Hematopoietic multipotent progenitor cell treated with erythropoietin and hydrocortisone succinate and interleukin-3 and kit ligand, for 6 days (in vitro differentiated cells): ENCODE measurements at places on chromosomes 7 and 10.
A peak's percentile ranks its signal among the peaks of the same experiment; 100 is the strongest.

DNA sequence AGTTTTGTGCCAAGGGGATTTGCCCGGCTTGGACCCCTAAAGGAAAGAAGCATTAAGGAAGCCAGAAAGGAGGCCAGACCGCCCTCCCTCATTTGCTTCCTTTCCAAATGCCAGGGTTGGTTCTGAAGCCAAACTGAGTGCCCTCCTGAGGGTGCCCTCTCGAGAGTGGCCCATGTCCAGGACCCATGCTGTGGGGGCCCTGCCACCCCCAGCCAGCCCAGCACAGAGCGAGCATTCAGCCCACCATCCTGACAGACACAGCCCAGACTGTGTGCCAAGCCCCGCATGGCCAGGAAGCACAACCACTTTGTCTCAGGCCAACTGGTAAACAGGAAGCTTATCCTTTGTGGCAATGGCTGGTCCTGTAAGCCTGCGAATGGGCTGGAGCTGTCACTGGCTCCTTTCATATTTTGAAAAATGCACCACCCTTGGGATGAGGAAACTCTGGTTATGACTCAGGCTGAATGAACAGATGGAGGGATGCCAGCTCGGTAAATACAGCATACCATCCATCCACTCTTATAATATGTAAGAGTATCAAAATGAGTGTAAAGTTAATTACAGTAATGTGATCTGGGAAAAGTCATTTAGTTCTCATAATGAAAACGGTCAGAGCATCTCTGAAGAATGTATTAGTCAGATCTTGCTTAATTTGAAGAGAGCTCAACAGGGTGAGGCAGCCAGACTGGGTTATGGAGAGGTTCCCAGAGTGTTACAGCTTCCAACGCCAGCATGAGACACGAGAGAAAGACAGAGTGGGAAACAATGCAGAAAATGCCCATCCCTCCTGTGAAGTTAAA, 65.0 kb downstream of the STK17A start:
- DNase-seq, result peak; percentile 45

- no peak for DNase-seq
Measured at GRCh38 chr10:18429335-18429734, 222.1 kb downstream of the NSUN6 start.

GRCh38 chr10:60114765-60115586, 208.6 kb upstream of the CCDC6 start:
- DNase-seq, result peak; percentile 76

GRCh38 chr7:134850066-134850465, 70.6 kb downstream of the CALD1 start:
- DNase-seq, result no peak

DNA sequence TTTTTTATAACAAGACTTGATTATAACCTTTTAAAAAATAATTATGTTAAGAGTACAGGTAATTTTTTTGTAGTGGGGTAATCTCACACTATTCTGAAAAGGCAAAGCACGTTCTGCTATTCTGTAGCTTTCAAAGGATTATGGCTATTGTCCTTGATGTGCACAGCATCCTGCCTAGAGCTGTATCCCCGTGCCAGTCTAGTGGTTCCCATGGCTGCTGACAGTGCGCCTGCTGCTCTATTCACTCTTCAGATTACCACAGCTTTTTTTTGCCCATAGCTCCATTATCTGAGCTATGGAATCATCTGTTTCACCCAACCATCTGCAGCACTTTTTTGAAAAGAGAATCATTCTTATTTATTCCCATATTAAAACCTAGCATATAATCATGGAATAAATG, 723.4 kb downstream of the PHTF2 start:
- no peak for DNase-seq

GRCh38 chr7:83161186-83161585, 1.5 kb downstream of the PCLO start:
- peak; percentile 4 for DNase-seq

DNA sequence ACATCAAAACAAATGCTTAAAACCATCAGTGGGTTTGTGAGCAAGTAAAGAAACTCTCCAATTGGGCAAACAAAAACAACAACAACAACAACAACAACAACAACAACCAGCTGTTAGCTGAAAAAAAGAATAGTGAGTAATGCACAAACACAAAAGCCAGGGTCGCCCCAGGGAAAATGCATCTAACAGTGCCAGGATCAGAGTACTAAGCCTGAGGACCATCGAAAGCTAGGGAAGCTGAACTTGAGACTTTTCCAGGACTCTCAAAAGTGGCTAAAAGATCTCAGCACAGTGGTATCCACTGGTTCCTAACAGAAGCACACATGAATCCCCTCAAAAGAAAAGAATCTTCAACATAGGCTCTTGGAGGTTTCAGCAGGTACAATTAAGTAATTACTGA, 83.3 kb downstream of the CPXM2 start:
- no peak for DNase-seq

DNA sequence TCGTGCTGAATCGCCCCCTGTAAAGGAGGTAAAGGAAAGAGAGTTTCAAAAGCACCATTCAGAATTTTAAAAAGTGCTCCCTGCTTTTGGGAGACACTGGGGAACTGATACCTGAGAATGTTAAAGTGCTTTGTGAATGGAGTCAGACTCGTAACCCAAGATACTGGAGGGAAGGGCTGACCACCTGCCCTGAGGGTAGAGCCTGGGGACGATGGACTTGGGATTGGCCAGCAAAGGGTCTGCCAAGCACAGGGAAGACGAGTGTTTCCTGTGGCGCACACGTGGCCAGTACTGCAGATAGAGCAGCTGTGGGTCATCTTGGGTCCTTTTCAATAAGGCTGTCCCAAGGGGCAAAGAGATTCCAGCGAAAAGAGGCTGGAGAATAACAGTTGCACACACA, 1284.1 kb upstream of the AUTS2 start:
- no peak for DNase-seq

DNA sequence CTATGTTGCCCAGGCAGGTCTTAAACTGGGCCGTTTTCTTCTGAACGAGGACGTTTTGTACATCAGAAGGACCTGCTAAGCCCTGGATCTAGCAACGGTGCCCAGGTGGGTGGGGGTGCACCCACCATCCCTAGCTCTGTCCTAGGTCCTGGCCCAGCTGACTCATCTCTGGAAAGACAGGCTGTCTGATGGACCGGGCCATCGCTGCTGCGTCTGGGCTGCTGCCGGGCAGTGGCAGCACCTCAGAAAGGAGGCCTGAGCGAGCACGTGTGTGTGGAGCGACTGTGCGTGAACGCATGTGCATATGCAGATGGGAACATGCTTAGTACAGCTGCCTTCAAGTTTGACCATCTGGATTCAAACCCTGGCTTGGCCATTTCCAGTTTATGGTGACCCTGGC, 7.3 kb upstream of the ELFN1 start:
- DNase-seq, result no peak

DNA sequence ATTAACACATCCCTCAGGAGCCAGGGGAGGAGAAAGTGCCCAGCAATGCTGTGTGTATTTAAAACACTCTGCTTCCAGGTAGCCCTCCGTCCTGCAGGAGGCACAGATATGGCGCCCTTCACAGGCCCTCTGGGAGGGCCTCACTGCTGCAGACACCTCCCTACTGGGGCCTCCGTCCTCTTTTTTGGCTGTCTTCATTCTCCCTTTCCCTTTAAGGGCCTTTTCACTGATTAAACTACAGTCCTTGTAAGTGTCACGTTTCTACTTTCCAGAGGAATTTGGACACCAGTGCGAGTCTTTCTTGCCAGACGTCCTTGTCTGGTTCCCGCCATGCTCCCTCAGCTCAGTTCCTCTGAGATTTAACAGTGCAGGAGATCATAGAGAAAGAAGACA, 39.7 kb upstream of the MKRN1 start:
- DNase-seq, result no peak

DNA sequence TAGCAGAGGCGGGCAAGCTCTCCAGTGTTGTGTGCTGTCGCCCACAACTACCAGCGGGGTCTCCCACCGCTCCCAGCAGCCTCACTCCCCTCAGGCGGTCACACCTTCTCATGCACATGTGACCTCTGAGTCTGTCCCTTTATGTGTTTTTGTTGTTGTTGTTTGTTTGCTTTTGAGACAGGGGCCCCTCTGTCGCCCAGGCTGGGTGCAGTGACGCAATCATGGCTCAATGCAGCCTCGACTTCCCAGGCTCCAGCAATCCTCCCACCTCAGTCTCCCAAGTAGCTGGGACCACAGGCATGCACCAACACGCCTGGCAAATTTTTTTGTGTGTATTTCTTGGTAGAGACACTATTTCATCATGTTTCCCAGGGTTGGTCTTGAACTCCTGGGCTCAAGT, 1.5 kb downstream of the CPSF4 start:
- no peak for DNase-seq

DNA sequence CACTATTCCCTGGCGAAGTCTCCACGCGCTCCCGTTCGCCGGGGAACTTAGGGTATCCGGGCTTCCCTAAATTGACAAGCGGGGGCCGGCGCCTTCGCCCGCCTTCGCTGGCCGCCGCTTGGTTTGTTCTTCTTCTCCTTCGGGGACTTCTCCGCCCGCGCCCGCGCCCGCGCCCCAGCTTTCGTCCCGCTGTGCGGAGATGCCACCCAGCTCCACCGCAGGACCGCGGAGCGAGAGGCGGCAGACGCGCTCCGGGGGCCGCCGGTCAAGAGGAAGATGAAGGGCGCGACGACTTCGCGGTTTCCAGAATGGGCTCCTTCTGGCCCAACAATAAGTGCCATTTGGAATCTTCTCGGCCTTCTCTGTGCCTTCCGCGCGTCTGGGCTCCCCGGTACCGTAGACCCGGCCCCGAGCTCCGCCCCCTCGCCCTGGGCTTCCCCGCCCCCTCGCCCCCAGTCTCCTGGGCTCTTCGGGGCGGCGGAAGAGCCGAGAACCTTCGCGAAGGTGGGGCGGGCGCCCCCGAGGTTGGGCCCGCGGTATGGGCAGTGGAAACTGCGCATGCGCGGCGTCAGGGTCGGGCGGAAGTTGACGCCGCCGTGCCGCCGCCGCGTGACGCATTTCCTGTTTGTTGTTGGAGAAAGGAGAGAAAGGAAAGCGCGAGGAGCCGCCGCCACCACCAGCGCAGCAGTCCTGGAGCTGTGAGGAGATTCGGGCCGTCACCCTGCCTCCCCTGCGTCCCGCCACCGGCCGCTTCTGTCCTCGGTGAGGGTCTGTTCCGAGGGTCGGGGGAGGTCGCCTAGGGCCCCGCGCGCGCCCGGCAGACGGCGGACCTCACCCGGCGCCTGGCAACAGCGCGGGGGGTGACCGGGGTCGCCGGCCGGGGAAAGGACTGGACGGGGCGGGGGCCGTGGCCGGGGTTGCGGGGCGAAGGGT, at the start of gene DNAJB6:
Gene DNAJB6 (plus strand): TSS at position 622 of the 933 bp plus-strand sequence. CDS start 21,569 bp downstream, outside the sequence.
- DNase-seq, result peak; percentile 96

DNA sequence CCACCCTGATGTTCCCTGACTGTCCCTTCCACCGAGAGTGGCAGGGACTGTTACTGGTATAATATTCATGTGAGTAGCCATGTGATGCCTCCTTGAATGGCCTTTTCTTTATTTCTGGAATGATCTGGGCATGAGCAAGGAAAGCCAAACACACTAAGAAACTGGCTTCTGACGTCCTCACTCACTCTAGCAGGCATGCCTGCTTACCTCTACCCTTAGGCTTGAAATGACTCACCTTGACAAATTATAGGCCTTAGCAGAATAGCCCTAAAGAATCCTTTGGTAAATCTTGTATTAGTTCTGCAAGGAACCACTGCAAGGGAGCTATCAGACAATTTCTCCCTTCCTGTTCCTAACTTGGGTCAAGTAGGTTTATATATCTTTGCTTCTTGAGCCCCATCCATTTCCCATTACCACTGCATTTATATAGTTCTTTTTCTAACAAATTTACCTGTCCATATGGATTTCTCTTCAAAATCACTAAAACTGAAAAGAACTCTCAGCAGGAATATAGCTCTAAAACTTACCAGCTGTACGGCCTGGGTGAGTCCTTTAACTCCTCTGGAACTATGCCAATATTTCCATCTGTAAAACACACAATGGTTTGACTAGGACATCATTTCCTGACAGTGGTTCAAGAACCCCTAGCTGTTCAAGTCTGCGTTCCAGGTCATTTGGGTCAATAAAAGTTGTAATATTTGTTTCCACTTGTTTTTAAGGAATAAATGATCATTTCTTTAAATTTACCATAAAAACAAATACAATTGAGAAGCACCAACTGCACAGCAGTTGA, 13.0 kb upstream of the NDUFA5 start:
- peak; percentile 67 for DNase-seq

DNA sequence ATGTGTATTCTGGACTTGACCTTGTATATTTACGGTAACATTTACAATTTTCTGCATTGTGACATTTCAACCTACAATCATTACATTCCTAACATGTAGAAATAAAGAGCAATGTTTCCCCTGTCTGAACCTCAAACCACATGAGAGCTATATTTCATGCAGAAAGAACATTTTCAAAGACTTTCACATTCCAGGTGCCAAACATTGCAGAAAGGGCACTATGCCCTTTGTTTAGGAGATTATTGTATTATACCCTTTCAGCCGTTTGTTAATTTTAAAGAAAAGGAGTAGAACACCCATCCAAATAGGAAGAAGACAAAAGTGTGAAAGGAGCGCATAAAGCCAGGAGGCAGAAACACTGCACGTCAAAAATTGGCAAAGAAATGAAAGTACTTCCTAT, 260.4 kb downstream of the RELN start:
- DNase-seq, result no peak

DNA sequence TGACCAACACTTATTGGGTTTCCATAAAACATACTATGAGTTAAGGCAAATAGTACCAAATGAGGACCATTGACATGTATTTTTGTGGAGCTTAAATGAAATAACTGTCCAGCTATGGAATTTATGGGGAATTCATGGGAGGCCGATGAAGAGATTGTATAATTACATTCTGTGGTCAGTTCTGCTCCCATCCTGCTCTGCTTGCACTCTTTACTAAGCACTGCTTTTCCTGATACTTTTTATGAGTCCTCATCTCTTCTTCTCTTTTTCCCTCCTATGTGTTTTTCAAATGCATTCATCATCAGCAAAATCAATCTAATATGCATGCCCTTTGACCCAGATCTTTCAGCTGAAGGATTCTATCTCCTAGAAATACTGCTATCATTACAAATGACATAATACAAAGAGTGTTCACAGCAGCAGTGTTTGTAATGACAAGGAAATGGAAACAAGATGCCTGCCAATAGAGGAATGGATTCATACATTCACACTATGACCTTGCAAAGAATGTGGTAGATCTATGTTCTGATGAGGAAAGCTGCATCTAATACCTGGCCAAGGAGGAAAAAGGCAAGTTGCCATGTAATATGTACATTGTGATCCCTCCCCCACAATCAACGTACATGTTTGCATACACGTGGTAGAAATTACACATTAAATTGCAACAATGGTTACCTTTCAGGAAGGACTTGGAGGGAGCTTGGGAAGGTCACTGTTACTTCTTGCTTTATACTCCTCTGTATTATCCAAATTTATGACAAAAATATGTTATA, 73.9 kb downstream of the PCGF5 start:
- DNase-seq, result no peak

- DNase-seq, result no peak
Measured at GRCh38 chr10:118342638-118343020, 505 bp upstream of the FAM204A start.

DNA sequence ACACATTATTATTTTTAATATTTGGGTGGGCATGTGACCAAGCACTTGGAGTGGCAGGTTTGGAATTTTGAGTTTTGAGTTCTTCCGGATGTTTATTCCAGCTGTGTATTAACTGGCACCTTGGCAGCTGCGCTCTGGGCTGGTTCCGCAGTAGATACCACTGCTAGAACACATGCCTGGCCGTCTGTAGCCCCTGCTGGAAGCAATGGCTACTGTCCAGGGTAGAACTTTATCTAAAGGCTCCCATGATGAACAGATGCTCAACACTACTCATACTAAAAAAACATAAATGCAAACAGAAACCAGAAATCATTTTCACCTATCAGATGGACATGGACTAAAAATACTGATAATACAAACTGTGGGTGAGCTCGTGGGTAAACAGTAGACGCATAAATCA, 19.4 kb upstream of the SH3PXD2A start:
- DNase-seq, result no peak

- DNase-seq, result no peak
Measured at GRCh38 chr10:22305721-22306120, 10.5 kb upstream of the COMMD3 start.
